Karpas-422 (cell line): ENCODE measurements at places on chromosomes 7 and 10.

DNA sequence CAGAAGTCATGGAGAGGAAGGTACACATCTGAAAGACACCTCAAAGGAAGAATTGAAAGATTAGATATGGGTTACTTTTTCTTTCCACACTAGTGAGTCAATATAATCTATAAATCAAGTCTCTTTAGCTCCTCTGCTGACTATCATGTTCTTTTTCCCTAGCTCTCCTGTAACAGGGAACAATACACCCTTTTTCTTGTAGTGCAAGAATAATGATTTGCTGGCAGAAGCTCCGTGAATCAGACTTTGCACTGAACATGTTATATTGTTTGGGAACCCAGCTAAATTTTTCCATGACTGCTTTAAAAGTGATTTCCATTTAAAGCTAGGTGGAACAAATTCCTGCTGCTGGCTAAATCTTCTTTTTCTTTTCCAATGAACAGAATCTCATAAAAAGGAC, 756.6 kb upstream of the C7orf33 start:
- no peak for DNase-seq

GRCh38 chr10:72086466-72087391, 1.6 kb downstream of the SPOCK2 start:
- DNase-seq, result no peak

DNA sequence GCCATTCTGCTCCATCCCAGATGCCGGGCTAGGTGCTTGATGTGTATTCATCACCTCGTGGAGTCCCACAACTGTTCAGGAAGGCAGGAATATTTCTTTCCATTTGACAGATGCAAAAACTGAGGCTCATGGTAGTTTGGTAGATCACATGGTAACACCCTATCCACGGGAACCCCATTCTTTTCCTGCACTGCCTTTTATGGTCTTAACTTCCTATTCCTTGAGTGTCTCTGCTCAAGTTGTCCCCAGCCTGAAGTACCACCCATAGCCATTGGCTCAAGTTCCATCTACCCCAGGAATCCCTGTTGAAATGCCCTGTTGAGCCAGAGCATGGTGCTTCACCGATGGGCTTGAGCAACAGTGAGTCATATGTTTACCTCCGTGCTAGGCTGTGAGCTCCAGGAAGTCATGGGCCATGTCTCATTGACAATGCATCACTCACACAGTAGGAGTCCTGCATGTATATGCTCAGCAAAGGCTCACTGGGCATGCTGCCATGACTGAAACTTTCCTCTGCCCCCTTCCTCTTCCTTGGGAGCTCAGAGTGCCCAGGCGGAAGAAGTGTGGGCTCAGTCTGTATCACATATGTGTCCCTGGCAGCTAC, 71.7 kb upstream of the ADAM12 start:
- no peak for DNase-seq

DNA sequence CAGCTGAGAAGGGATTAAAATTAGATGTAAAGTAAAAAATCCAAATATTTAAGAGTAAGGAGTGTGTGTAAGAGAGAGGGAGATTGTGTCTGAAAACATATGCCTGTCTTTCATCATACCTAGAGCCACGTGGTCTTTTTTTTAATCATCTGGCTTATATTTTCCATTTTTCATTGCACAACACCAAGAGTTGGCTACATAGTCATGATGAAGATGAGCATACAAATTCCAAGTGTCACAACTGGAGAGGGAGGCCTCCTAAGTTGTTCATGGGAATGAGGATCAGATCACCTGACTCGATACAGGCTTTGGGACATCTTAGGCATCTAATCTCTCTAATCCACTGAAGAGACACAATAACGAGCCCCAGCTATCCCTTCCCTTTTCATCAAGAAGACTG, 47.2 kb upstream of the CCDC3 start:
- DNase-seq, result no peak

DNA sequence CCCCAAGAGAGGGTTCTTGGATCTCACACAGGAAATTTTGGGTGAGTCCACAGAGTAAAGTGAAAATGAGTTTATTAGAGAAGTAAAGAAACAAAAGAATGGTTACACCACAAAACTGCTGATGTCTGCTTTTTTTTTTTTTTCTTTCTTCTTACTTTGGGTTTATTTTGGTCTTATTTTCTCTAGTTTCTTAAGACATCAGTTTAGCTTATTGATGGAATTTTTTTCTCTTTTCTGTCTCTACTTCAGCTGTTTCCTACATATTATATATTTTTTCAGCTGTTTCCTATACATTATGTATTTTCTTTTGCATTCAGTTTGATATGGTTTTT, 166.4 kb downstream of the CCSER2 start:
- no peak for DNase-seq

DNA sequence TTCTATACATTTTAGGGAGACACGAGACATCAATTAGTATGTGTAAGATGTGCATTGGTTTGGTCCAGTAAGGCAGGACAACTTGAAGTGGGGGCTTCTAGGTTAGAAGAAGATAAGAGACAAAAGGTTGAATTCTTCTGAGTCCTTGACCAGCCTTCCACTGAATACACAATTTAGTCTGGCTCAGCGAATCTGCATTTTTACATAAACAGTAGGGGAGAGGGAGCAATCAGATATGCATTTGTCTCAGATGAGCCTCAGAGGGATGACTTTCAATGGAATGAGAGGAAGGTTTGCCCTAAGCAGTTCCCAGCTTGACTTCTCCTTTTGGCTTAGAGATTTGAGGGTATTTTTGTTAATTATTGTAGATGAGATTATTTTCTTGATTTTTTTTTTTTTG, 20.0 kb upstream of the C10orf90 start:
- no peak for DNase-seq
